ENCODE measurements at places on chromosomes 12 and 14.

DNA sequence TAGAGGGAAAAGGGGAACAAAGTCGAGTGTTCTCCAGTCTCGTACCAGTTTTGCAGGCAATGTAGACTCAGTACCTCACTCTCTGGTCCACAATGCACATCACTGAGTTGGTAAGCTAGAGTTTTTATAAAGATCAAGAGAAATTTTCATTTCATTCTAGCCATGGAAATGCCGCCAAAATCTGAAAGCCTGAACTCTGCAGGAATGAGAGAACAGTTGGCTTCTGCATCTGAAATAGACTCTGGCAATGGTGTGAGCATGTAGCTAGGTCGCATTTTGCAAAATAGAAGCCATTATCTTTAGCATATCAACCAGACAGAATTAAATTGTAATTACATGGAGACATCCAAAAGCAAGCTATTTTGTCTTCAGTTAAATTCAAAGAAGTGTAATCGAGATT lies 381.0 kb downstream of the NOVA1 start:
- DNase-seq: no peak

GRCh38 chr12:18721452-18721851 lies 16.4 kb downstream of the PLCZ1 start:
- no peak for DNase-seq

DNA sequence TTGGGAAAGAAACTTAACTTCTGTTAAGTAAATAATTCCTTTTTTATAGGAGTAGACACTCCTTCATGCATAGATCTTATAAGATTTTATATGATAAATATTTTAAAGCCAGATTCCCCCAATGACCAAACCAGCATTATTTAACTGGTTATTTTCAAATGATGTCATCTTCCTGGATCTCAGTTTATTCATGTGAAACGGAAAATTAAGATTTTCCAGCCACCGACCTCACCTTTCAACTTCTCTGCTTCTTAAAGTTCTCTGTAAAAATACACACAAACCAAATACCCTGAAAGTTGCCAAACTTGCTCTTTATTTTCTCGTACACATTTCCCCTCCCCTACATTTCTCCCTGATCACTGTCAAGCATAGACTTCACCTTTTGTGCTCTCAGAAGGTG lies 364.2 kb downstream of the GALC start:
- DNase-seq: no peak

DNA sequence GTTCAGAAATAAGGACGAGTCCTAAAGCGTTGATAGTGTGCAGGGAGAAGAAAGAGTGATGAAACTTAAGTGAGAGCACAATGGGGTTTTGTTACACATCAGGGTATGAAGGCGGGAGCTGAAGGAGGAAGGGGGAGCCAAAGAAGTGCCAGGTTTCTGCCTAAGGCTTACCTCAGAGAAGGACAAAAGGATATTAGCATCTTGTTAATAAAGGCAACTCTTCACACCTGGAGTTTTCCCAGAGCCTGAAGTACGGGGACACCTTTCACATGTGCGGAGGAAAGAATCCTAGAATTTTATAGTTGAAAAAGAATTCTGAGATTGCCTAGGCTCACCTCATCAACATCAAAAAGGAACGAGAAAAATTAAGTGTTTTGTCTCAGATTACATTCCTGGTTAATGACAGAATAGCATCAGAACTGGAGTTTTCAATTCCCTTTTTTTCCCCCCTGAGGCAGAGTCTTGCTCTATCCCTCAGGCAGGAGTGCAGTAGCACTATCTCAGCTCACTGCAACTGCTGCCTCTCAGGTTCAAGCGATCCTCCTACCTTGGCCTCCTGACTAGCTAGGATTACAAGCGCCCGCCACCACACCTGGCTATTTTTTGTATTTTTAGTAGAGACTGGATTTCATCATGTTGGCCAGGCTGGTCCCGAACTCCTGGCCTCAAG lies 2.2 kb upstream of the SAV1 start:
- DNase-seq: no peak

- DNase-seq: peak; percentile 19
These were observed 1.4 kb upstream of the AP4S1 start for GRCh38 chr14:31024010-31024480.

- DNase-seq: no peak
These were observed 243.1 kb upstream of the PWP1 start for GRCh38 chr12:107442326-107442987.

- DNase-seq: no peak
These were observed 4.4 kb downstream of the AVIL start for GRCh38 chr12:57813971-57814772.

DNA sequence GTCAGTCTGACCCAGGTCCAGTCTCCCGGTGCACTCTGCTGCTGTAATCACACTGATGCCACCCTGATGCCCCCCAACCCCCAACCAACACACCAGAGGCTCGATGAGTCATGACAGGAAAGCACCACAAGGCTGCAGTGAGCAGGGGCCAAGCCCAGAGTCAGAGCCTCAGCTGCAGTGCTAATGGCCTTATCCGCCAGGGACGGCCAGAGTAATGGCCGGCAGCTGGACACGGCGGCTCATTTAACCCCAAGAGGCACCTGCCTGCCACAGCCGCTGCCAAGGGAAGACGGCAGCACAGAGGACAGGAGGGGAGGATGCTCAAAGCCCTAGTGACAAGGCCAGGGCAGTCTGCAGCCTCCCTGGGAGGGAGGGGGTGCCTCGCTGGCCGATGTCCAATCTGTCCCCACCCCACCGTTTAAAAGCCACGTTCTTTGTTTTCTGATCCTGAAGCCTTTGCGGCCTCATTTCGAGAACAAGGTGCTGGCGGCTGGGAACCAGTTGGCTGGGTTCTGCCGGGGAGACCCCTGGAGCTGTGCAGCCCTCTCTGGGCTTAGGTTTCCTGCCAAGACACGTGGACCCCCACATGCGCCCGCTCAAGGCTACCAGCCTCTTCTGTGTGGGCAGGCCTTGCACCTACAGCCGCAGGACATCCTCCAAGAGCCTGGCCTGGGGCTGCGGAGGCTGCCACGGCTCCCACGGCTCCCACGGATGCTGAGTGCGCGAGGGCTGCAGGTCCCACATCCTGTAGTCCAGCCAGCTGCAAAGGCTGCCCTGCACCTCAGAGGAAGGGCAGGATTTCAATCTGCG lies 13.1 kb downstream of the CCDC85C start:
- peak; percentile 85 for DNase-seq

DNA sequence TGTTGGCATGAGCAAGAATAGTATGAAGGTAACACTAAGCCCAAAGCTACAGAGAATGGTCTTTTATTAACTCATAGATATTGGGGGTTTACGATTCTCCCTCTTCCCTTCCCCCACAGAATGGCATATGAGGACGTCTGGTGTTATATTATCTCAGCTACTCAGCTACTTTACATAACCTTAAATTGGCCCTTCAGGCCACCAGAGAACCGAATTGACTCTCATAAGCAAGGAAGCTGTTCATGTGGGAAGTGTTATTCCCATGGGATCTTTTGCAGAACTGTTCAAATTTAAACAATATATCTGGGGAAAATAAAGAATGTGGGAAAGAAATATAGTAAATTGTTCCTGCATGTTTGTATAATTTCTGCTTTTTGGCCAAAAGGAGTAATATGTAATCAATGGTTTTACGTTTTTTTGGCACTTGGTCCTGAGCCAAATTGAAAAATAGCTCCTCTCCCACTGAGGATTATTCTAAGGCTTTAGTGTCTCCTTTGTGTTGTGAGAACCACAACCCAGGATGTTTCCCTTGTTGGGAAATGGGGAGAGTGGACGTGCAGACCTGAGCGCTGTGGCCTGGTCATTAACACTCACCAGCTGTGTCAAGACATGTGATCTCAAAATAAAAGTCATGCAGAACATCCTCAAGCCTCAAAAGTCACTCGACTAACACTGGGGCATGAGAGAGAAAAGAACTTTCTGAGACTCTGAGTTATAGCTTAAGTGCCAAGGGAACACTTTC lies 31.8 kb upstream of the CMAS start:
- no peak for DNase-seq

DNA sequence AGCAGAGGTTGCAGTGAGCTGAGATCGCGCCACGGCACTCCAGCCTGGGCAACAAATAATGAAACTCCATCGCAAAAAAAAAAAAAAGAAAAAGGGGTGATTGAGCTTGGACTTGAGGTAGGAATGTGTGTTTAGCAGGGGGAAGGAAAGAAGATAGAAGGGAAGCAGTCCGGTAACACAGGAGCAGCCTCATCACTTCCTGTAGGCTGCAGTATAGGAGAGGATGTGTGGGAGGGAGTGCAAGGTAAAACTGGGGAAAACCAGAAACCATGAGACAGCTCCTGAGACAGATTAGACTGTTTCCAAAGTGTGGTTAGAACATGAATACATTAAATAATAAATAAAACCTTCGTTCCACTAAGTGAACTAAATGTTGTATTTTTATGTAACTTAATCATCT lies 49.2 kb downstream of the FGD4 start:
- no peak for DNase-seq

GRCh38 chr14:84433961-84434360 lies 1096.0 kb upstream of the FLRT2 start:
- no peak for DNase-seq

- no peak for DNase-seq
These were observed 46.7 kb upstream of the PTPRR start for GRCh38 chr12:70966996-70967790.

- no peak for DNase-seq
These were observed 18.1 kb downstream of the NOS1 start for GRCh38 chr12:117343296-117343695.

DNA sequence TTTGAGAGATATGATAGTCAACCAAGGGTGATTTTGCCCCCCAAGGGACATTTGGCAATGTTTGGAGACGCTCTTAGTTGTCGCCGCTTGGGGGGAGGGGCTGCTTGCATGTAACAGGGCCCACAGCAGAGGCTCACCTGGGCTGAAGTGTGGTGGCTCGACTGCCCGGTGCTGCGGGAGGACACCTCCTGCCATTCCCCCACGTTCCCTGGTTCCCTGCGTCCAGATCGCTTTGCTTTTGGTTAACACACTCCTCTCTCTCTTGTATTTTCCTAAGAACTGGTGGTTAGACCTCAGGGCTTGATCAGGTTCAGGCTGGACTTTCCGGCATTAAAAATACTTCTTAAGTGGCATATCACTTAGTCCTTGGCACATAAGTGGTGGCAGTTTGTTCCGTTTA lies 18.9 kb downstream of the PPP2R5C start:
- no peak for DNase-seq

DNA sequence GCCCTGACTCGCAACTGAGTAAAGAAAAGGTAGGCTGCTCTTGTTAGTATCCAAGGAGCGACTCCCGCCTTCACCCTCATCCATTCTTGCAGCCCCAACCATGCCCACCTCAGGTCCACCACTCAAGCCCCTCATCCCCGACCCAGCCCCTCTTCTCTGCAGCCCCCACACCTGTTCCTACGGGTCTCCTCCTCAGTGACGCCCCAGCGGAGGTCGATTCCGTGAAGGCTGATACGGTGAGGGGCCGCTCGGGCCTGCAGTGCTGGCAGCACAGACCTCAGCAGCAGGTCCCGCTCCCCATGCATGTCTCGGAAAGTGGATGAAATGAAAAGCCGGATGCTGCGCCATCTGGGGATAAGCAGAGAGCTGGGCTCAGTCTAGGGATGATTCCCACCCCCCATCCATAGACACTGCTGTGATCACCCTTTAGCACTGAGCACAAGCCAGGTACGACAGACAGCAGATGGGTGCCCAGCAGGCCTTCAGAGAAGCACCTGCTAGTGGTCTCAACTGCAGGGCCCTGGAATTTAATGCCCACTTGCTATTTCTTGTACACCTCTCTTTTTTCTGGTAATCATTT lies 26.9 kb downstream of the TEP1 start:
- DNase-seq: no peak

- DNase-seq: no peak
These were observed at the start of gene GZMB for GRCh38 chr14:24634158-24634557. Gene GZMB, minus strand, starts transcription at chr14:24634190. Its CDS starts 30 bp downstream, at chr14:24634160.

DNA sequence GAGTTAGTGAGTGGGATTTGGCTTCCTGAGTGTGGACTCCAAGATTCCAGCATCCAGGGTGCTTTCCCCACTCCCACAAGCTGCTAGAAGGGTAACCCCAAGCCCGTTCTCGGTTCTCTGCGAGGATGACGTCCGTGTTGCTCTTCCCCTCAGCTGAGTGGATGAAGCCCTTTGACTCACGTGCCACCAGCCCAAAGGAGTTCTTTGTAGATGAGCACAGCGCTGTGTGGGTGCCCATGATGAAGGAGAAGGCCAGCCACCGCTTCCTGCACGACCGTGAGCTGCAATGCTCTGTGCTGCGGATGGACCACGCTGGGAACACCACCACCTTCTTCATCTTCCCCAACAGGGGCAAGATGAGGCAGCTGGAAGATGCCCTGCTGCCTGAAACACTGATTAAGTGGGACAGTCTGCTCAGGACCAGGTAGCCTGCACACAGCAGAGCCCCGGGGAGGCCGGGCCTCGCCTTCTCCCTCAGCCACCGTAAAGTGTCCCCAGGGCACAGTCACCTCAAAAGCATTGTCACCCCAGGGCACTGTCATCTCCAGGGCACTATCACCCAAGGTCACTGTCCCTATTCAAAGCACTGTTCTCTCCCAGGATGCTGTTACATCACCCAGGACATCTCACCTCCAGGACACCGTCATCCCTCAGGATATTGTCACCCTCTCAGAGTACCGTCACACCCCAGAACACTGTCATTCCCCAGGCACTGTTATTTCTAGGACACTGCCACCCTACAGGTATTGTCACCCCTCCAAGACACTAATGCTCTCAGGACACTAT lies 31.3 kb downstream of the SERPINA3 start:
- DNase-seq: no peak

- no peak for DNase-seq
These were observed 30.9 kb downstream of the NT5DC3 start for GRCh38 chr12:103810111-103810510.

DNA sequence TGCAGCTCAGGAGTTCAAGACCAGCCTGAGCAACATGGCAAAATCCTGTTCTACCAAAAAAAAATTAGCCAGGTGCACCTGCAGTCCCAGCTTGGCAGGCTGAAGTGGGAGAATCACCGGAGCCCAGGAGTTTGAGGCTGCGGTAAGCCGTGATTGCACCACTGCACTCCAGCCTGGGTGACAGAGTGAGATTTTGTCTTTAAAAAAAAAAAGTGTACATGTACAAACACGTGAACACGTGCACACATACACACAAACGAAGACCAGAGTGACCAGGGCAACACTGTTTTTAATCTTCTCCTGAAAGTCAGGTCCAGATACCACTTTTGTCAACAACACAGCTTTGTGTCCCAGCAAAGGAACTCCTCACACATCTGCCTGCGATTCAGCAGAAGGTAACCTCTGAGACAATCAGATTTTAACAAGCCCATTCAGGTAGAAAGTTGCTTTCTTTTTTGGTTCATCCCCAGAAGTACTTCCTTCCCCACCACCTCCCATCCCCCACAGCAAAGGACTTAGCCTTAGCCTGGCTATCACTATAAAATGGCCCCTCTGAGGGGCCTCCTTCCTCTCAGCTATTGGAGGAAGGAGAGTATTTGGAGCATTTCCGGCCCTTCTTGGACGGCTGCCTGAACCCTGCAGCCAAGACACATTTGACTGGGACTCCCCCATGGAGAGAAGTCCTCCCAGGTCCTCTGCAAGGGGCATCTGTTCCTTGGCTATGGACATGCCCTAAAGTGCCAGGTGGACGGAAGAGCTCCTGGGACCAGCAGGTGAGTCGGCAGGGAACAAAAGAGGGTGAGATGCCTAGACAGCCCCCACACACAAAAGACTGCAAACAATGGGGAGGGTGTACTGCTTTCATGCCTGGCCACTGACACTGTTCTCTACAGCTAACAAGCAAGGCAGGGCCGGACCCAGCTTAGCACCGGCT lies 9.8 kb downstream of the CTDSP2 start:
- DNase-seq: peak; percentile 85
